Effector CD8-positive, alpha-beta T cell (primary cell): ENCODE measurements at places on chromosomes 3 and 15.

DNA sequence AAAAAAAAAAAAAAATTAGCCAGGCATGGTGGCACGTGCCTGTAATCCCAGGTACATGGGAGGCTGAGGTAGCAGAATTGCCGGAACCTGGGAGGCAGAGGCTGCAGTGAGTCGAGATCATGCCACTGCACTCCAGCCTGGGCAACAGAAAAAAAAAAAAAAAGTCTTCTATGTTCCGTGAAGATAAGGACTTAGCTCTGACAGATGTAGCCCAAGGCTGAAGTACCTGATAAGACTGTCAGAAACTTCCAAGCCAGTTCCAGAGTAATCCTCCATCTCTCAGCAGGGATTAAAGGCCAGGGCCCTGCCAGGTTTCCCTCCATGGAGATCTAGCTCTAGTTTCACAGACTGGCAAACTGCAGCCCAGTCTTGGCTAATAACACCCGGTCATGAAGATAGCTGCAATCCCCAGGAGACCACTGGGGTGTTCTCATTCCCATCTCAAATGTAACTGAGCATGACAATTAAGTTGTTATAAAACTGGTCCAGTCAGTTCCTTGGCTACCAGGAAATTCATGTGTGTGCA lies 8.5 kb downstream of the CDCP1 start:
- DNase-seq, result no peak

- no peak for DNase-seq
Observed at GRCh38 chr3:152097770-152098169, 171.0 kb upstream of the MBNL1 start.

DNA sequence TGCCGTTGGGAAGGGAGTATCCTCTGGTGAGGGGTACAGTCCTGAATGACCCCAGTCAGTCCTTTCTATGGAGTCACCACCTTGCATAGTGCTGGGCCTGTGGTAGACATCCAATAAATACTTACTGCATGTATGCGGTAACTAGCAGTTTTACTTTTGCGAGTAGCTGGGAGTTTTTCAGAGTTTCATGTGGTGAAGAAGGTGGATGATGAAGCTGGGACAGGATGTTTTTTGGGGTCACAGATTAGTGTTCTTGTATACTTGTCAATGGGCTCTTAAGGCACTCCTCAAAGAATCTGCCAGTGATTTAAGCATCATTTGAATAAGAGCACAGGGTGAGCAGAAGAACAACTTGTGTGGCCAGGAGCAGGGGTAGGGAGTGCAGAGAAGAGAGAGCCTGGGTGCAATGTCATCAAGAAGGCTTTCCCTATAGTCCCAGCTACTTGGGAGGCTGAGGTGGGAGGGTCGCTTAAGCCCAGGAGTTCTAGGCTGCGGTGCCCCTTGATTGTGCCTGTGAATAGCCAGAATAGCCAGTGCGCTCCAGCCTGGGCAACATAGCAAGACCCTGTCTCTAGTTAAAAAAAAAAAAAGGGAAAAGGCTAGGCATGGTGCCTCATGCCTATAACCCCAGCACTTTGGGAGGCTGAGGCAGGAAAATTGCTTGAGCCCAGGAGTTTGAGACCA lies 22.1 kb downstream of the PPCDC start:
- DNase-seq, result no peak

DNA sequence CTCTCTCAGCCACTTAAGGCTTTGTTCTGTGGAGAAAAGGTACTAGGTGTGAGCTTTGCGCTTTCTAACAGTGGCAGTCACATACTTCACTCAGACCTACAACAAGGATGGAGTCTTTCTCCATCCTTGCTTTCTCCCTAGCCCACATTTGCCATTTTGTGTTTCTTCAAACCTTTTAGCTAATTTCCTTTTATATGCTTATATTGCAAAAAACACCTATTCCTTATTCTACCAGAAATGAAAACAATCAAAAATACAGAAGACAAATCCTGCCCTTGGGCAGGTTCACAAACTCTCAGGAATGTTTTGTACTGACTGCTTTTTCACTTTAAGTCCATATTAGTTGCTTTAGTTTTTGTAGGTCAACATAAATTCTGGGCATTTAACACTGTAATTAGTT lies 914.2 kb downstream of the SQOR start:
- no peak for DNase-seq

GRCh38 chr3:174951034-174951433 lies 91.9 kb downstream of the NAALADL2 start:
- no peak for DNase-seq

GRCh38 chr3:37435572-37435971 lies 261.2 kb upstream of the LRRFIP2 start:
- no peak for DNase-seq
